ENCODE measurements at places on chromosomes 5 and 9.
A peak's percentile ranks its signal among the peaks of the same experiment; 100 is the strongest.

GRCh38 chr9:3012842-3013241 lies 168.9 kb upstream of the PUM3 start:
- no peak for DNase-seq
- no peaks in the 10 kb centered on the region for H3K4me1 ChIP-seq

- no peaks in the 10 kb centered on the region for H3K4me1 ChIP-seq
- no peak overlapping the region for H3K27ac ChIP-seq
- no peak overlapping the region for H3K4me3 ChIP-seq
- no peaks in the 10 kb centered on the region for H3K36me3 ChIP-seq
- peaks cover 4% of the 10 kb centered on the region for H3K27me3 ChIP-seq
- no peak for DNase-seq
Measured at GRCh38 chr9:110066929-110067716, 140.8 kb downstream of the C9orf152 start.

GRCh38 chr9:126719618-126720031 lies 85.2 kb upstream of the ZBTB43 start:
- no peaks in the 10 kb centered on the region for H3K27me3 ChIP-seq
- peak overlapping the region; percentile 70 for H3K27ac ChIP-seq
- H3K4me1 ChIP-seq: peaks cover 36% of the 10 kb centered on the region
- H3K4me3 ChIP-seq: peak overlapping the region; percentile 49
- H3K36me3 ChIP-seq: no peaks in the 10 kb centered on the region

- no peak for DNase-seq
- no peak overlapping the region for H3K27ac ChIP-seq
- H3K4me1 ChIP-seq: peaks cover 2% of the 10 kb centered on the region
- no peaks in the 10 kb centered on the region for H3K36me3 ChIP-seq
- H3K27me3 ChIP-seq: no peaks in the 10 kb centered on the region
Measured at GRCh38 chr9:26786564-26786963, 106.0 kb downstream of the CAAP1 start.

DNA sequence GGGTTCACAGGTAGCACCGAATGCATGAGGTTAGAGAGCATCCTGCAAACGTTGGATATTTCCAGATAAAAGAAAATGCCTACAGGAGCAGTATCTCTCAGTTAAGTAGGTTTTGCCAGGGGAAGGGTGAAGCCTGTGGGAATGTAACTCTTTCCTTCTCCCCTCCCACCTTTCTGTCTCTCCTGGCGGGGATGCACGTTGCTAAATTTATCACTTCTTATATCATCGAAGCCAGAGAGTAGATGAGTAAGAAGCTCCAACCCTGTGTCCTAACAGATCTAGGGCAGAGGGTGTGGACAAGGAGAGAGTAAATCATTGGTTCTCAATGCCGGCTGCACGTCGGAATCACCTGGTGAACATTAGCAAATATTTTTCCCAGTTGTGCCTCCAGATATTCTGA lies 457.5 kb downstream of the ENC1 start:
- H3K4me3 ChIP-seq: no peak overlapping the region
- peaks cover 18% of the 10 kb centered on the region for H3K27me3 ChIP-seq
- no peak for DNase-seq

GRCh38 chr9:17800418-17800817 lies 221.6 kb downstream of the SH3GL2 start:
- no peaks in the 10 kb centered on the region for H3K36me3 ChIP-seq
- no peak overlapping the region for H3K4me3 ChIP-seq
- no peaks in the 10 kb centered on the region for H3K27me3 ChIP-seq
- no peaks in the 10 kb centered on the region for H3K4me1 ChIP-seq
- DNase-seq: no peak
- no peak overlapping the region for H3K27ac ChIP-seq

- H3K4me1 ChIP-seq: peaks cover 39% of the 10 kb centered on the region
- DNase-seq: no peak
- peaks cover 4% of the 10 kb centered on the region for H3K27me3 ChIP-seq
- H3K36me3 ChIP-seq: peaks cover 1% of the 10 kb centered on the region
Measured at GRCh38 chr5:139701056-139701741, 53.0 kb downstream of the CXXC5 start.

DNA sequence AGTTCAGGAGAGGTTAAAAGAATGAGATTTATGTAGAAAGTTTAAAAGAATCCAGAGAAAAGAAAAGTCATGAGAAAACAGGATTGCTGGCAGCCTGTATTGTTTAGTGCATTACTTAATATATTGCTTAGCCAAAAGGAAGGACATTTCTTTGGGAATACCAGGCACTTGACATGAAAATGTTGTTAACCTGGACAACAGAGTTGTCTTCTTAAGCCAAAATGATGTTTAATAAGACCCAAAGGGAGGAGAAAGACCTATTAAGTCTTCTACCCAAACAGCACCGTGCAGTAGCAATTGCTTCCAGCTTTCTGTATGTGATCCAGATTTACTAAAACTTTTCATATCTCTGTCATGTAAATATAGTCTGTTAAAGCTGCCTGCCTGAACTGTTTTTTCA lies 74.0 kb upstream of the PRLR start:
- peaks cover 46% of the 10 kb centered on the region for H3K27me3 ChIP-seq
- no peak overlapping the region for H3K4me3 ChIP-seq
- DNase-seq: no peak
- H3K36me3 ChIP-seq: no peaks in the 10 kb centered on the region

DNA sequence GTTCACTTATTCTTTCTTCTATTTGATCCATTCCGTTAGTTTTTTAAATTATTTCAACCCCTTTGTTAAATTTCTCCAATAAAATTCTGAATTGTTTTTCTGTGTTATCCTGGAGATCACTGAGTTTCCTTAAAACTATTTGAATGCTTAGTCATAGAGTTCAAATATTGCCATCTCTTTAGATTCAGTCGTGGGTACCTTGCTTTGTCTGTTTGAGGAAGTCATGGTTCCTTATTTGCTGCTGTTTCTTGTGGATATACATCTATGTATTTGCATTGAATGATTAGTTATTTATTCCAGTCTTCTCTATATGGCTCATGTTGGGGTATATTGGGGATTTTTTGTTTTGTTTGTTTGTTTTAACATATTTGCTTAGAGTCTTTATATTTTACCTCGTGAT lies 80.6 kb downstream of the HINT1 start:
- H3K4me3 ChIP-seq: no peak overlapping the region
- H3K4me1 ChIP-seq: no peaks in the 10 kb centered on the region
- no peak for DNase-seq
- H3K36me3 ChIP-seq: no peaks in the 10 kb centered on the region
- H3K27me3 ChIP-seq: no peaks in the 10 kb centered on the region
- no peak overlapping the region for H3K27ac ChIP-seq

GRCh38 chr5:122515709-122516431 lies 203.8 kb downstream of the SNCAIP start:
- no peaks in the 10 kb centered on the region for H3K36me3 ChIP-seq
- no peak for DNase-seq
- no peaks in the 10 kb centered on the region for H3K4me1 ChIP-seq
- no peak overlapping the region for H3K27ac ChIP-seq
- H3K27me3 ChIP-seq: no peaks in the 10 kb centered on the region

- no peaks in the 10 kb centered on the region for H3K36me3 ChIP-seq
- no peak overlapping the region for H3K27ac ChIP-seq
- peaks cover 42% of the 10 kb centered on the region for H3K27me3 ChIP-seq
- no peaks in the 10 kb centered on the region for H3K4me1 ChIP-seq
Measured at GRCh38 chr9:121582641-121583040, 68.8 kb upstream of the DAB2IP start.

- H3K27me3 ChIP-seq: peaks cover 5% of the 10 kb centered on the region
- no peak overlapping the region for H3K4me3 ChIP-seq
- H3K36me3 ChIP-seq: no peaks in the 10 kb centered on the region
- no peaks in the 10 kb centered on the region for H3K4me1 ChIP-seq
- H3K27ac ChIP-seq: no peak overlapping the region
Measured at GRCh38 chr5:58148254-58148775, 311.6 kb downstream of the PLK2 start.

DNA sequence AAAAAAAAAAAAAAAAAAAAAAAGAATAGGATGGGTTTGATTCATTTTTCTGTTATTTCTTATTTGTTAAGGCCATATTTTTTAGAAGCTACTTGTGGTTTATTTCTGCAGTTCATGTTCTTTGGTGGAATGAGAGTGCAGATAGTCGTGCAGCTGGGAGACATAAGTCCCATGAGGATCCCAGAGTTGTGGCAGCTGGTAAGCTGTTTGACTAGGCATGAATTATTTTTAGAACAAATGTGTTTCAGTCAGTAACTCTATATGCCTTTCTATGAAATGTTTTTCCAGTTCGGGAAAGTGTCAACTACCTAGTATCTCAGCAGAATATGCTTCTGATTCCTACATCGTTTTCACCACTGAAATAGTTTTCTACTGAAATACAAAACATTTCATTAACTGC lies 5.0 kb upstream of the NIPSNAP3B start:
- no peaks in the 10 kb centered on the region for H3K36me3 ChIP-seq
- H3K4me3 ChIP-seq: no peak overlapping the region
- no peak overlapping the region for H3K27ac ChIP-seq

GRCh38 chr5:16914108-16914435 lies 22.0 kb downstream of the MYO10 start:
- H3K4me3 ChIP-seq: no peak overlapping the region
- H3K27me3 ChIP-seq: no peaks in the 10 kb centered on the region
- no peaks in the 10 kb centered on the region for H3K36me3 ChIP-seq
- DNase-seq: no peak
- no peak overlapping the region for H3K27ac ChIP-seq
- H3K4me1 ChIP-seq: no peaks in the 10 kb centered on the region

GRCh38 chr5:82942083-82942881 lies 134.9 kb downstream of the TMEM167A start:
- no peaks in the 10 kb centered on the region for H3K36me3 ChIP-seq
- H3K27ac ChIP-seq: no peak overlapping the region
- H3K27me3 ChIP-seq: no peaks in the 10 kb centered on the region
- no peak overlapping the region for H3K4me3 ChIP-seq
- no peaks in the 10 kb centered on the region for H3K4me1 ChIP-seq
- DNase-seq: no peak

DNA sequence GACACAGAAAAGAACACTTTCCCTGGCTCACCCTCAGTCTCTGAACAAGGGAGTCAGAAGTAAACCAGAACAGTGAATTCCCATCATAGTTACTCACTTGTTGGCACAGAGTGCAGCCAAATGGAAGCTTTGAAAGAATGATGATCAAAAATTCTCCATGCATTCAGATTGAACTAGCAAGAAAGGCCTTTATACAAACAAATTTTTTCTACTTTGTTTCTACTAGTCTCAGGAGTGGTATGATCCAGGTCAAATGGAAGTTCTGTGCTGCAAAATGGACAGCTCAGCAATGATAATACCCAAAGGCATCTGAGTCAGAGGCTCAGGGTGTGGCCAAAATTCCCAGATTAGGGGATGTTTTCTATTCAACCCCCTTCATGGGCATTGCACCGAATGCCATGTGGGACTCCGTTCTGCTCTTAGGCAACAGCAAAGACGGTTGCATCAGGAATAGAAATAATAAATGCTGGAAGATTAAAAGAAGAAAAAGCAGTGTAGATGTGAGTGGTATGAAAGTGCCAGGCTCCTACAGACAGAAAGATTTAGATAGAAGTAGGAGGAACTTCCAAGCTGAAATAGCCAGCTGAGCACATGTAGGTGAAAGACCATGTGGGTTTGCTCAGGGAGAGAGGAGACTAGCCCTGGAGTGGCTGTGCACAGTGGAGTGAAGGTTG lies 24.0 kb upstream of the ASPN start:
- no peak overlapping the region for H3K4me3 ChIP-seq
- no peaks in the 10 kb centered on the region for H3K36me3 ChIP-seq
- no peaks in the 10 kb centered on the region for H3K27me3 ChIP-seq
- DNase-seq: no peak
- H3K4me1 ChIP-seq: peaks cover 3% of the 10 kb centered on the region
- no peak overlapping the region for H3K27ac ChIP-seq

DNA sequence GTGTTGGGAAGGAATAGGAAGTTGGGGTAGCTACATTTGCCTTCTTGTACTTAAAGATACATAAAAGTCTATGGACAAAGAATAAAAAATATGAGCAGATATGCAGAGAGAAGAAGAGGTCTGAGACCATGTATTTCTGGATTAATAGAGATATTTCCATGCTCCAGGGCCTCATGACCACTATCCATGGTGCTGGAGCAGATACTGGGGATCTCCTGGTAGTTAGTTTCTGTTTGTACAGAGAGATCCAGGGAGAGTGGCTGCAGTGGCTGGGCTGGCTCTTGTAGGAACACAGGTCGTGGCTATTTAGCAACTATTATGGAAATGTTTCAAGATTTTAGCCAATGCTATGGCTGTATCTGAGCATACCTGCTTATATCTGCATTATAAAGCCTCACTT lies 184.2 kb upstream of the TMEM161B start:
- no peak overlapping the region for H3K4me3 ChIP-seq
- no peak overlapping the region for H3K27ac ChIP-seq
- H3K36me3 ChIP-seq: no peaks in the 10 kb centered on the region
- no peak for DNase-seq

- H3K27me3 ChIP-seq: no peaks in the 10 kb centered on the region
- no peak overlapping the region for H3K27ac ChIP-seq
- no peaks in the 10 kb centered on the region for H3K4me1 ChIP-seq
- no peak for DNase-seq
- H3K36me3 ChIP-seq: no peaks in the 10 kb centered on the region
- no peak overlapping the region for H3K4me3 ChIP-seq
Measured at GRCh38 chr9:73411494-73411893, 259.8 kb downstream of the ANXA1 start.

GRCh38 chr5:31148959-31149475 lies 44.5 kb upstream of the CDH6 start:
- no peaks in the 10 kb centered on the region for H3K4me1 ChIP-seq
- no peaks in the 10 kb centered on the region for H3K27me3 ChIP-seq
- no peak for DNase-seq

DNA sequence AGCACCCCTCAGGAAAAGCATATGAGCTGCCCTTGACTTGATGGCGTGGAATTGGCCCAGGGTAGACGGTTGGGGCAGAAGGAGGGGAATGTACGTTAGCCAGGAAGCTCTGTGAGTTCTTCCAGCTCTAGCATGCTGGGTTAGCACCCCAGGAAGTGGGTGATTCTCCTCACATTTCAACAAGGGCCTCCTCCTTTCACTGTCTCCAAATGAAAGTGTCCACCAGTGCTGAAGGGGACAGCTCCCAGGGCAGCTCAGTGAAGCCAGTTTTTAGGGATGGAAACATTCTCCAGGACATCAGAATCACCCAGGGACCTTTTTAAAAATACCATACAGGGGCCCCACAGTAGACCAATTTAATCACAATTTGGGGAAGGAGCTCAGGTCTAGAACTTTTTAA lies 17.2 kb upstream of the AFAP1L1 start:
- no peak overlapping the region for H3K27ac ChIP-seq
- no peaks in the 10 kb centered on the region for H3K27me3 ChIP-seq
- no peak for DNase-seq
- H3K36me3 ChIP-seq: no peaks in the 10 kb centered on the region
- H3K4me3 ChIP-seq: no peak overlapping the region
- H3K4me1 ChIP-seq: no peaks in the 10 kb centered on the region
